ENCODE measurements at places on chromosomes 5 and 9. TPM values are rescaled to one million over a fixed set of nuclear protein-coding genes. Genes with fewer than 3 reads are reported as not detected.

FLT4 gene
- 0.16 TPM for total RNA-seq

ANKRD31 gene
- total RNA-seq: 0.32 TPM

VCAN gene
- 685 TPM for total RNA-seq

C5orf63 gene
- 2.3 TPM for total RNA-seq

DDX4 gene
- total RNA-seq: not detected

GPX3 gene
- 31.2 TPM for total RNA-seq

PSD2 gene
- total RNA-seq: 0.36 TPM

FBXW5 gene
- 152 TPM for total RNA-seq
